ENCODE measurements at places on chromosomes 12 and 14.

DNA sequence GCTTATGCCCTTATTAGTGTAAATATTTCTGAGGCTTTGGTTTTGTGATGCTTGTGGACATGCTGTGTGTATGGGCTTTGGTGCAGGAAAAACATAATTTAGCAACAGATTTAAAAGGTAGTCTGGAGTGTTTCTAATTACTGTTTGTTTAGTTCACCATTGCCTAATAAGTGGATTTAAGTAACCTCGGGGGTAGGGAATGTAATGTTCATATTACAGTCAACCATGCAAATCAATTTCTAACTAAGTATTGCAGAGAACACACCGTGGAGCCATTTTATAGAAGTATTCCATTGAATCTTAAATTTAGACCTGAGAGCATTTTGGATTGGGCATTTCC, 53.5 kb downstream of the ANO6 start:
- DNase-seq: no peak

GRCh38 chr12:88650715-88651114, 70.4 kb upstream of the KITLG start:
- peak; percentile 55 for DNase-seq

- peak; percentile 65 for DNase-seq
These were observed 7.2 kb upstream of the FNTB start for GRCh38 chr14:64979336-64980074.

DNA sequence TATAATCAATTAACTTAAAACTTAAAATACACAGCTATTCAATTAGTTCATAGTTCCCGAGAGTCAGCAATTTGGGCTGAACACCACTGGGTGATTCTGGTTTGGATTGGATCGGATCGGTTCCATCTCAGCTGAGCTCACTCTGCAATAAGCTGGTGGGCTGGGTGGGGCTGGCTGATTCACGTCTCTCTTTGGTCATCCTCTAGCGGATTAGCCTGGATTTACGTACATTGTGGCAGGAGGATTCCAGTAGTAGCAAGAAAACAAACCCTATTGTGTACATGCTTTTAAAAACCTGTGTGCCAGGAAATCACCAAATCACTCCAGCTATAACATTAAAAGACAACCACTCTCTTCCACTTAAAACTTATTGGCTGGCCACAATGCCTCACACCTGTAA, 3.2 kb upstream of the CLEC4C start:
- DNase-seq: no peak

DNA sequence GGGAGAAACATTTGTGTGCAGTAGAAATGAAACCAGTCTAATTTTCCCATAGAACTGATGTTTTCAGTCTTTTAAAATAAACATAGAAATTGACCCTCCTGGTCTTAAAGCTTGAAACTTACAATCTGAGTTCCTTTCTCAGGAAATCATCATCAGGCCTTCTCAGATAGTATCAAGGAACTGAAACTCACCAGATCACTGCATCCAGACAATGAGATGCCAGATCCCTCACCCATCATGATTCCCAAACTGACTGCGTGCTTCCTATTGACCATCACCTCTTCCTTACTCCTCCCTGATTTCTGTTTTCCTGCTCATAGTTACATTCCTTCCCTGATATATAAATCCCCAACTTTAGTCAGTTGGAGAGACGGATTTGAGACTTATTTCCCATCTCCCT, 195.0 kb upstream of the AMIGO2 start:
- DNase-seq: no peak

DNA sequence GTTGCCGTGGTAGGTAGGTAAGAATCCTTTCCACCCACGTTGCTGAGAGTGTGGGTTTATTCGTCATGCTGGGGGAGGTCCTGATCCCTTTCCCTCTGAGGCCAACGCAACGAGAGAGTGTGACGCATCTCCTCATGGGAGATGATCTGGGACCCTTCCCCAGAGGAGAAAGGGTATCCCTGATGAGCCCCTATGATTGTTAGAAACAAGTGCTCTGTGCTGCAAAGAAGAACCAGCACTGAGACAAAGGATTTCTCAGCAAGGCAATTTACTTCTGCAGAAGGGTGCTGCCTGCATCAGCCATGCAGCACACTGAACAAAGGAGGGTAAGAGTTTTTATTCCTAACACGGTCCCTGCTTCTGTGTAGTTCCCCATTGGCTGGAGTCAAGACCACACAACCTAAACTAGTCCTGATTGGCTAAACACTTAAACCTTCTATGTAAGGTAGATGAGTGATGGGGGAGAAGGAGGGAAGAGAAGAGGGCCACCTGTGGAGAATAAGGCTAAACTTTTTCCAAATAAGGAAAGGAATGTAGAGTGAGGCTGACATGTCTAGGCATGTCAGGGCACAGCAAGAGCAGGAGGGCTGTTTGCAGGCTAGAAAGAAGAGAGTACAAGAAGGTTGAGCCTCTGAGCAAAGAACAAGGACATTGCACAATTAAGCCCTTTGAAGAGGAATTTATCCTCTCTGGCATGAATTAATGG, 21.3 kb downstream of the CLEC2A start:
- peak; percentile 46 for DNase-seq

DNA sequence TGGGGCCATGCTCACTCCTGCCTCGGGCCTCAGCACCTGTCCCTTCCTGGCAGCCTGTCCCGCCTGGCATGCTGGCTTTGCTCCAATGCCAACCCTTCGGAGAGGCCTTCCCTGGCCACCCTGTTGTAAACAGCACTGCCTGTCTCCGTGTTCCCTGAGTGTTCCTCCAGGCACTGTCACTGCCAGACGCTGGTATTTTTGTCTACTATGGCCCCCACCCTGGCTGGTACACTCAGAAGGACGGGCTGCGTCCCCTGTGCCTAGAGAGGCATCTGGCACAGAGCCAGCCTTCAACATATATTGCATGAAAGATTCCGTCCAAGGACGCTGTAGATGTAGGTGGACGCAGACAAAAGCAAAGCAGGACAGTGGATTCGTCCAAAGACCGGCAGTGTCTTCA, 2.7 kb upstream of the ASPG start:
- no peak for DNase-seq

- DNase-seq: peak; percentile 33
These were observed 7.4 kb upstream of the PTGES3 start for GRCh38 chr12:56695327-56696101.

DNA sequence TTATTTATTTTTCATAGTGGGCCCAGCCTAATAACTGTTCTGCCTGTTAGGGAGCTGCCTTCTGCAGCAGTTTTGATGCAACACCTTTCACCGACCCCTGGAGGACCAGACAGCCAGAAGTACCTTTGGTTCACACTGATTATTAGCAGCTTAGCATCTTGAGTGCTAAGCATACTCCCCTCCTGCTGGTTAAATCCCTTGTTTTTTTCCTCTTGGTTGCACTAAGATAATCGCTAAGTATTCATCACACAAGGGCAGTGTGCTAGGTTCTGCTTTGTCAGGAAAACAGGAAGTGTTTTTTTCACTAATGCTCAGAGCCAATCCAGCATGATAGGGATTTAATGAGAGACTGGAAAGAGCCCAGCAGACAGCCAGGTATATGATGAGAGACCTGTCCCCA, 437.0 kb downstream of the FUT8 start:
- no peak for DNase-seq

DNA sequence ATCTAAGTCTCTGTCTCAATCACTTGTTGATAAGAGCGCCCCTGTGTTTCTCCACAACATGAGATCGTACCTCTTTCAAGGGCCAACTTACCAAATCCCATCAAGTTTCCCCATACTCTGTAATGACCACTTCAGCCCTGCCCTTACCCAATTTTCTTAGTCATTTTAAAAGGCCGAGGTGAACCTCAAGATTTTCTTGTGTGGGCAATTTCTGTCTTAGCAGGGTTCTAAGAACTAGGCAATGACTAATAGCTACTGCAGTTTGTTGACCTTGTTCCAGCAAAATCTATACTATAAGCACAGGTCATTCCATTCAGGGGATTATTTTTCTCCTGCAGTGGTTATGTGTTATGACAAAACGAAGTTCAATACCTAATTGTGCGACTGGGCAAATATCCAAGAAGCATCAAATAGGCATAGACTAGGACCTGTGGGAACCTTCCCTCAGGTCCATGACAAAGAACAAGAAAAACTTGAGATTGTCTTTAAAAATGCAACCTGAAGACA, 359.8 kb downstream of the PCNX1 start:
- DNase-seq: peak; percentile 82

DNA sequence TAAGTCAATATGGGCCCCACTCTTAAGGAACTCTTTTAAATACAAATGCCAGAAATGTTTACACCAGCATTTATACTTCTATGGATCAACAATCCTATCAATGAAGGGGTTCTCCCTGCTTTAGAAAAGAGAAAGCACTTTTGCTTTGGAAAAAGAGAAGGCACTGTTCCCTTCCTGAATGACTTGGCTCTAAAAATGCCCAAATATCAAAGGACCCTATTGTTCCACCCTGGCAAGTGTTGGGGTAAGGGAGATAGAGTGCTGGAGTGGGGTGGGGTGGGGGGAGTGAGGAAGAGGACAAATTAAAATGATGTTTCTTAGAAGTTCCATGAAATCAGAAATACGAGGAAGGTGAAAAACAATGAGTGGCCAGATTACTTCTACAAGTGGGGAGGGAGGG, 131.6 kb upstream of the GRIN2B start:
- no peak for DNase-seq

GRCh38 chr12:8948701-8949341, 624 bp downstream of the M6PR start:
- peak; percentile 26 for DNase-seq

- DNase-seq: no peak
These were observed 242.9 kb upstream of the PLEKHG7 start for GRCh38 chr12:92459850-92460249.

GRCh38 chr14:91232052-91232451, 12.5 kb downstream of the GPR68 start:
- DNase-seq: no peak
